Germinal center (tissue), 1 donor: ENCODE measurements at places on chromosomes 3 and 15.

GRCh38 chr15:80502782-80503181 lies 98.6 kb downstream of the ARNT2 start:
- DNase-seq: no peak

DNA sequence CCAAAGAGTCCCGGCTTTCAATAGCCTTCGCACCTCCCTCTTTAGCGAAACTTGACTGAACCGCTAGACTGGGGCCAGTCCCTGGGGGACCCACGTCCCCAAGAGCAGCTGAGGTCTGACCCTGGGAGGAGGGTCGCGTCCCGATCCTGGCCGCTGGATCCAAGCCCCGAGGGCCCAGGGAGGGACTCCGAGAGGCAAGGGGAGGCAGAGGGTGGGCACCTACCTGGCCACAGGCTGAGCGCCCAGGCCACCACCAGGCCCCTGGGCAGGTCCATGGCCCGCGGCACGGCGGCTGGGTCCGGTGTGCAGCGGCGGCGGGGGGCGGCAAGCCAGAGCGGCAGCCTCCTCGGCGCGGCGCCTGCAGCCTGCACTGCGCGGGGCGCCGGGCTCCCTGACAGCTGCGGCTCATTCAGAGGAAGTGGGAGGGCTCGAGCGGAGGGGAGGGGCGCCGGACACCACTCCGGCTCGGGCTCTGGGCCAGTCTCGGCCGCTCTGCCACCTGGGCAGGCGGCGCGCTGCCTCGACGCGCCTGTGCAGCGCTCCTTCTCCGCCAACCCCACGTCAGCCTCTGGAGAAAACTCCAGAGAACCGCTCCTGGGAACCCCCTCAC lies at the start of gene ITGA11:
Gene ITGA11 (minus strand): TSS at position 372 of the 610 bp plus-strand sequence. CDS start 97 bp downstream, at position 275.
- no peak for DNase-seq

GRCh38 chr3:44280077-44280476 lies 38.4 kb downstream of the TOPAZ1 start:
- no peak for DNase-seq

- DNase-seq: no peak
Measured at GRCh38 chr15:57961919-57962318, 103.6 kb downstream of the ALDH1A2 start.

DNA sequence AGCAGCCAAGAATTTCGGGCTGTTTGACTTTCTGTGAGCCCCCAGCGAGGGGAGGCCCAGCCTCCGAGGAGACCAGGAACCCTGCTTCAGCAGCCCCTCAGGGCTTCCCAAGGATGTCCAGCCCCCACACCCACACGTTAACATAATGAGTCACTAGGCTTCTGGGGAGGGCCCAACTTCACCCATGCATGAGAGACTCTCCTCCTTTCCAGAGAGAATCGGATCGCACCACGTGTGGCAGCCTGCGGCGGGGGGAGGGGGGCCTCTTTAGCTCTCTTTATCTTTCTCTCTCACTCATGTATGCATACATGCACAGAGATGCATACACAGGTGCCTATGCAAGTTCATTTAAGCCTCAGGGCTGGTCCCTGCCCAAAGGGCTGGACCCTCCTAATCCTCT lies 3.1 kb upstream of the AP2M1 start:
- no peak for DNase-seq

DNA sequence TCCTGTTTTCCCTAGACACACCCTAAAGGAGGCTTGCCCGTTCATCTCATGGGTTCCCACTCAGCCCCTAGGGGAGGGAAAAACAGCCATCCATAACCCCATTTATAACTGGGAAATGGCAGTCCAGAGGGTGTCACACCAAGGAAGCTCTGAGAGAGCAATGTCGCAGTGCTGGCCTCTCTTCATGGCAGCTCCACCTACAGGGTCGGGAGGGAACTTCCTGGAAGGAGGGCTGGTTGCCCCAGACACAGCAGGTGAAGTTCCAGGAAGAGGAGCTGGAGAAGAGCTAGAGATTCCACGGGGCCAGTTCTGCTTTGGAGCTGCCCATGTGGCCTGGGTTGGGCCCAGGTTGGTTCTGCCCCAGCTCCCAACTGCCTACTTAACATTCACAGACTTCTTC lies 22.3 kb upstream of the LINGO1 start:
- no peak for DNase-seq

DNA sequence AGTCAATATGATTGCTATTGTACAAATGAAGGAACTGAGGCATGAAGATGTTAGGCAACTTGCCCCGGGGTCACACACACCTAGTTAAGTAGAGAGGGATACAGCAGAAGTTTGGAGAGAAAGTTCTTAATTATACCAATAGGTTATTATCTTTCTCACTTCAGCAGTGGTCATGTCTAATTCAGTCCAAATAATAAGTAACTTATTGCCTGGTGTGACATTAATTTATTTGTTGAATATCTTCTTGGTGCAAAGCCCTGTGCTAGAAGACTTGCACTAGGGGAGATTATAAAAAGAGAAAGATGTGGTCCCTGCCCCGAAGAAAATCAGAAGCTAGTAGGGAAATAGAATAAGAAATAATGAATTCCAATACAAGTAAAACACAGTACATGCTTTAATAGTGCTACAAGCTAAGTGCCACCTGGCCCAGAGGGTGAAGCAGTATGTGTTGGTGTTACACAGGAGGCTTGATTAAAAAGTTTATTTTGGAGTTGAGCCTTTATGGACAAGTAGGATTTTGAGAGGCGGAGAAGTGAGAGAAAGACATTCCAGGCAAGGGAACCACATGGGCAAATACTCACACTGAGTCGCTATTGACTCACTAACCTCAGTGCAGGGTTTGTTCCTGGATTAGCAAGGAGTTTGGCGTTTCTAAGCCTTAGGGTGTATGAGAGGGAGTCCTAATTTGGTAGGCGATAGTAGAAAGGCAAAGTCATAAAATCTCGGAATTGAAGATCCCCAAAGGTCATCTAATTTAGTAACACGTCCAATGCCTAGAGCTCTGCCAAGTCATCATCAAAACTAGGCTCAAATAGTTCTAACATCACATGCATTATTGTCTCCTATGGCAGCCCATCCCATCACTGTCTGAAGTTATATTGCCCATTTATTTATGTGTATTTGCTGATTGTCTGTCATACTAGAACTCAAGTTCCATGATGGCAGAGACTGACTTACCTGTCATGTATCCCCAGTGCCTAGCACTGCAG lies 19.2 kb upstream of the GSK3B start:
- no peak for DNase-seq

- DNase-seq: no peak
Measured at GRCh38 chr3:175108613-175109151, 249.5 kb downstream of the NAALADL2 start.

DNA sequence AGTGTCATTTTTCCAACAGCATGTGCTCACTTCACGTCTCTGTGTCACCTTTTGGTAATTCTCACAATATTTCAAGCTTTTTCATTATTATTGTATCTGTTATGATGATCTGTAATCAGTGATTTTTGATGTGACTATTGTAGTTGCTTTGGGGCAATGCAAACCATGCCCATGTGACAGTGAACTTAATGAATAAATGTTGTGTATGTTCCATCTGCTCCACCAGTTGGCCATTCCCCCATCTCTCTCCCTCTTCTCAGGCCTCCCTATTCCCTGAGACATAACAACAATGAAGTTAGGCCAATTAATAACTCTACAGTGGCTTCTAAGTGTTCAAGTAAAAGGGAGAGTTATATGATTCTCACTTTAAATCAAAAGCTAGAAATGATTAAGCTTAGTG lies 32.5 kb upstream of the TBC1D23 start:
- no peak for DNase-seq

DNA sequence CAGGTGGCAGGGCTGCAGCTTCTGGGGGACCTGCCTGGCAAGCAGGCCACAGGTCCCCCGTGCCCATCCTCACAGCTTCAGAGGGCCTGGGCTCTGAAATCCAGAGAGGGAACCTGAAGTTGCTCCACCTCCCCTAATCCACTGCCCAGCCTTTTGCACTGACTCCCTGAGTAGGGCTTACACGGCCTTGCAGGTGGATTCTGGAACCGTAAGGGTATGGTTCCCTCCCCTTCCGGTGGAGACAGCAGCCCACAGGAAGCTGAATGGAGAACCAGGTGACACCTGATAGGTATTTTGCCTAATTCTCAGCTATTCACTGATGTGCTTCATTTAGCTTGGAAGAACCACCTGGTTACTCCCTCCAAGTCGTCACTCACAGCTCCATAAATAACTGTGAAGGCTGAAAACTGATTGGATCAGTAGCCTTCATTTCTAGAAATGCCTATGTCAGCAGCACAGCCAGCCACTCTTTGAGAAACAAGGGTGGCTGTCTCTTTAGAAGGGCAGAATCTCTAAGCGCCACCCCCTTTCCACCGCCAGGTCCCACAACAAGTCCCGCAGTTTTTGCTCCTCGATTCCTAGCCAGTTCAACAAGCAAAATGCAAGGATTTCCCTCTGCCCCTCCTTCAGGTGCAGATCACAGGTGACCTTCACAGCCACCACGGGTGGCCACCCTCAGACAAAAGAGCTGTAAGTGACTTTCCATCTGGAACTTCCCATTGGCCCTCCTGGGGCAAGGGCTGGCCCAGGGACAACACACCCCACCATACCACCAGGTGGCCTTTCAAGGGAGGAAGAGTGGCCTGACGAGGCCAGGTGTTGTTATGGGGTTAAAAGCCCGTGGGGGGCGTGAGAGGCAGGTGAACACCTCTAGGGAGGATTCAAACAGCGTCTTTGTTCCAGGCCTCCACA lies 112.9 kb downstream of the SEC22A start:
- no peak for DNase-seq

GRCh38 chr3:14172496-14172895 lies 5.9 kb downstream of the XPC start:
- DNase-seq: no peak

- no peak for DNase-seq
Measured at GRCh38 chr3:182198345-182198744, 486.6 kb downstream of the SOX2 start.

- DNase-seq: no peak
Measured at GRCh38 chr15:43954181-43954621, 127.4 kb downstream of the WDR76 start.

DNA sequence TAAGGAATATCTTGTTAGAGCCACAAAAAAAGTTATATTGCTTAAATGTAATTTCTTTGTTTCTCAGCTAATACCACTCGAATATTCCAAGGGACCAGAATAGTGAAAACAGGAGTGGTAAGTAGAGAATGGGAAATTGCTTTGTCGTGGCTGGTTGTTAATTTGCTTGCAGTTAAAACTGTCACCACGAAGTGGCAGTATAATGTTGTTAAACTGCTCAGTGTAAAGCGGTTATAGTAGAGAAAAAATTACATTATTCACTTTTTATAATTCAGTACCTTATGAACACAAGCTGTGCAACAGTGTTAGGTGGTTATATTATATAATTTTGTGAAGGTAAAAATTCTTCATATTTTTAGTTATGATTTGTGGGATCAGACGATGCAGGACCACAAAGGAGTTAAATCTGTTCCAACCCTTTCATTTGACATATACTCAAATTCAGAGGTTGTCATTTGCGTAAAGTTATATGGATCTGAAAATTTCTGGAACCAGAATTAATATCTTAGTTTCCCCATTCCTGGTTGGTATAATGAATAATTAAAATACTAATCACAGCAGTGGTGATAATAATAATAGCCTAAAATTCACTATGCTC lies 171.8 kb downstream of the FEZF2 start:
- DNase-seq: peak; percentile 41

GRCh38 chr3:30621576-30621975 lies 15.2 kb downstream of the TGFBR2 start:
- no peak for DNase-seq
